Transverse colon (tissue), 4 donors: ENCODE measurements at places on chromosomes 11 and 22. TPM values are rescaled to one million over a fixed set of nuclear protein-coding genes. Genes with fewer than 3 reads are reported as not detected.

Gene C2CD3
- total RNA-seq: 52.5 TPM

Gene MS4A6E
- total RNA-seq: not detected

Gene MTA2
- 42.0 TPM for total RNA-seq

Gene FOLR2
- total RNA-seq: 8.6 TPM

Gene CCND1
- 50.3 TPM for total RNA-seq

Gene KDELR3
- total RNA-seq: 5.6 TPM

Gene LRP4
- 12.4 TPM for total RNA-seq

Gene EMID1
- total RNA-seq: 0.68 TPM

Gene KLHDC7B
- total RNA-seq: 0.32 TPM

Gene CTSC
- total RNA-seq: 91.5 TPM

Gene HIKESHI
- 18.7 TPM for total RNA-seq

Gene B4GALNT4
- not detected for total RNA-seq

Gene ANO5
- total RNA-seq: 2.0 TPM

Gene SEPTIN5
- total RNA-seq: 2.5 TPM

Gene SLC17A6
- total RNA-seq: not detected

Gene PIWIL4
- total RNA-seq: 6.7 TPM

Gene APOL1
- total RNA-seq: 18.3 TPM

DNA sequence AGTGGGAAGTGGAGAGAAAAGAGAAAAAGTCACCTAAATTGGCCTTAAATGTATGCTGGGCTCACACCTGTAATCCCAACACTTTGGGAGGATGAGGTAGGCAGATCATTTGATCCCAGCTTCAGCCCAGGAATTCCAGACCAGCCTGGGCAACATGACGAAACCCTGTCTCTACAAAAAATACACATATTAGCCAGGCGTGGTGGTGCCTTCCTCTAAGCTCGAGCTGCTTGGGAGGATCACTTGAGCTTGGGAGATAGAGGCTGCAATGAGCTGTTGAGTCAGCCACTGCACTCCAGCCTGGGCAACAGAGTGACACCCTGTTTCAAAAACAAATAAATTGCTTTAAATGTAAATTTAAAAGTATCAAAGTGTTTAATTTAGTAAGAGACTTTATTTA is 3.9 kb downstream of the CBL start:
- no peak for DNase-seq

- DNase-seq: no peak
These were observed 6.0 kb upstream of the DERL3 start for GRCh38 chr22:23844739-23845202.

DNA sequence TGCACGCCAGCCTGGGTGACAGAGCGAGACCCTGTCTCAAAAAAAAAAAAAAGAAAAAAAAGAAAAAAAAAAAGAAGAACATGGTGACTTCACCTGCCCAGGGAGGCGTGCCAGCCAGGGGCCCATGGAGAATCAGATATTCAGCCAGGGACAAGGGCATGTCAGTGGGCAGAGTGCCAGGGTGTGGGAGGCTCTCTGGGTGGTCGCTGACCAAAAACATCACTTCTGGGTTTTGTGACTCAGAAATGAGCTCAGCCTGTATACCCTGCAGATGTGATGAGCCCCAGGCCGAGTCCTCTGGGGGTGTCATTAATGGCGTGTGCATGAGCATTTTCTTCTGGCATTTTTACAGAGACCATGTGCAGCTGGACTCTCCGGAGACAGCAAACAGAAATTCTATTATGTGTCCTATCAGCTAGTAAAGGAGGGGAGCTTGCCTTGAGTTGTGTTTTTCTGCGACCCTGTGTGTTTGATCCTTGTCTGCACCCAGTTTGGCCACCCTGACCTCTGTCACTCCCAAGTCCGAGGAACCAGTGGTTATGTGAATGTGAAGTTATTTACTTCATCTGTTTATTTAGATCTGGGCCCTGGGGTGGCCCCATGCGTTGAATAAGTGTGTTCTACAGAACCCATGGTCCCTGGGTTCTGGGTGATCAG is 53.6 kb downstream of the BCR start:
- DNase-seq: no peak

- peak; percentile 62 for DNase-seq
These were observed 1.6 kb downstream of the SPON1 start for GRCh38 chr11:13963949-13964770.

GRCh38 chr11:102293873-102294601 is 23.2 kb upstream of the BIRC3 start:
- DNase-seq: no peak

DNA sequence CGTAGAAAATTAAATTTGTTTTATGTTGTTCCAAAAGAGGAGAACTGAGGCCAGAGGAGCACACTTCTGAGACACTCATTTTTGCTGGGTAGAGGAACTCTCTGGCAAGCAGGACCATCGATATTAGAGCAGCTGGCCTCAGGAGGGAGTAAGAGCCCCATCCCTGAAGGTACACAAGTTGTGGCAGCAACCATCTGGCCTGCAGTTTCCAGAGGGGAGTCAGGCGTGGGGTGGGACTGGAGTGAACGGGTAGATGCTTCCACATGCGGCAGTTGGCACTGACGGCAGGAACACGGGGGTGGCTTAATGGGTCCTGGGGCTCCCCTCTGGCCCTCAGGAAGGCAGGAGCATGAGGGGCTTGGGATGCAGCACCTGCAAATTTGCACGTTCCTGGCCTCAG is 13.2 kb upstream of the SSTR3 start:
- peak; percentile 35 for DNase-seq

DNA sequence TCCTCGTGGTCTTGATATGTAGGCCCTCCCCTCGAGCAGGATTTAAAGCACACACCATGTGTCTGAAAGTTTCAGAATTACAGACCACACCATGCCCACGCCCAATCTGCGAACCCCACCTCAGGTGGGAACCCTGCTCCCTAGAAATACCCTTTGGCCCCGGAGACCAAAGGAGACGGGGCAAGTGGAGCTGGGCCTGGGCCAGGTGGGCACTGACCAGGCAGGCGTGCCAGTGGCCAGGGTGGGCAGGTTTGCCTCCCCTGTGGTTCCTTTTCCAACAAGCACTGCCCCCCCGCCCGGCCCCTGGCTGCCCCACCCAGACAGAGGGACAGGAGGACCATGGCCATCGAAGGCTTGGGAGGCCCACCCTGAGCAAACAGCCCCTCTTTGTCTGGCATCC is 400.4 kb downstream of the TBC1D22A start:
- DNase-seq: peak; percentile 3

- no peak for DNase-seq
These were observed 41.2 kb downstream of the PDE2A start for GRCh38 chr11:72633068-72633467.

DNA sequence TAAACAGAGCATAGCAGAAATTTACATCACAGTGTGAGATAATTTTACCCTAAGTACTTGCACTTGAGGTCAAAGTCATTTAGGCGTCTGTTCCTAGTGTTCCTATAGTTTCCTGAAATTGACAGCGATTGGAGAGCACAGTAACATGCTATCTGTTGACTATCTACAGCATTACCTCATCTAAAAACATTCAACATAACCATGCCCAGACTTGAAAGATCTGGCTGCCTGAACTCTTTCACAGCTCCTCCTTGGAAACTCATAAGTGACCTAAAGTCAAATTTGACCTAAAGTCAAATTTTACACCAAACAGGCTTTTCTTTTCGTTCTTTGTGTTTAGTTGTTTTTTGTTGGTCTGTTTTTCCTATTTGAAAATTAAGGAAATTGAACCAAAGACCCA is 233.8 kb upstream of the UBASH3B start:
- no peak for DNase-seq

DNA sequence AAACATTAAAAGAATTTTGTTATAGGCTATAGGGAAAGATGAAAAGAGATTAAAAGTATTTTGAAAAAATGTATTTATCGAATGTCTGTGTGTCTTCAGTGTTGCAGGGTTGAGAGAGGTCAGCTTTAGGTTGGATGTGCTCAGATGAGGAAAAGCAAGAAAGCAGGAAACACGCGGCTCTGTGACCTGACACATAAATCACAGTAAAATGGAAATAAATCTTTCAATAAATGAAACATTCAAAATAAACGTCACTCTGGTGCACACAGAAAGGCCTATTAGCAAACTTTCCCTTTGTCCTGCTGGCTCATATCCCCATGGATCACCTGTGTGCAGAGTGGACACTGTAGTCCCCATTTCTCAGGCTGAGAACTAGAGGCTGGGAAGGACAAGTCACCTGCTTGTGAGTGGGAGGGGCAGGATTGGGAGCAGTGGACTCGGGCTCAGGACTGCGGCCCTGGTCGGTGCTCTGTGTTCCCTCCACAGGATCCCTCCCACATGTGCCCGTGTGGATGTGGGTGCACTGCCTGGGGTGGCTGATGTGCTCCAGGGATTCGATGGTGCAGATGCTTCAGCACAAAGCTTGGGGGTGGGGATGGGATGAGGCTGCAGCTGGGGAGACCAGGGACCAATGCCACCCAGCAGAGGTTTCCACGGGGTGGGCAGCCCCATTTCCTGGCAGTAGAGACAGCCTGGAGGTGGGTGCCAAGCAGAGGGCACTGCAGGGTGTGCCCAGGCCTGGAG is 96.0 kb upstream of the IGLL5 start:
- DNase-seq: no peak

- DNase-seq: no peak
These were observed 26.9 kb downstream of the TAB1 start for GRCh38 chr22:39426380-39427043.

DNA sequence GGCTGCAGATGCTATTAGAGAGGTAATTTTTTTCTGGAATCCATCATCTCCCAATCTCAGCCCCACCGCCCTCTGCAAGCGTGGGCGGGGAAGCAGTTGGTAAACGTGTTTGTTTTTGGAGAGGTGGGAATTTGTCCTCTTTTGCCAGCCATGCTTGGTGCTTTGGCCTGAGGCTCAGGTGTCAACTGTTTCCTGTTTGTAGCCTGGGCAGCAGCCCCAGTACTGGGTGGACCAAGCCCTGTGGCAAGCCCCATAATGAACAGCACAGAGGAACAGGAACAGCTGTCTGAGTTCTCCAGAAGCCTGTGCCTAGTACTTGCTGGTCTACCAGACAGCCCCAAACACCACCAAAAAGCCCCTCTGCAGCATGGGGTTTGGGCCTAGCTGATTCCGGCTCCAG is 39.6 kb downstream of the POU2F3 start:
- DNase-seq: no peak

DNA sequence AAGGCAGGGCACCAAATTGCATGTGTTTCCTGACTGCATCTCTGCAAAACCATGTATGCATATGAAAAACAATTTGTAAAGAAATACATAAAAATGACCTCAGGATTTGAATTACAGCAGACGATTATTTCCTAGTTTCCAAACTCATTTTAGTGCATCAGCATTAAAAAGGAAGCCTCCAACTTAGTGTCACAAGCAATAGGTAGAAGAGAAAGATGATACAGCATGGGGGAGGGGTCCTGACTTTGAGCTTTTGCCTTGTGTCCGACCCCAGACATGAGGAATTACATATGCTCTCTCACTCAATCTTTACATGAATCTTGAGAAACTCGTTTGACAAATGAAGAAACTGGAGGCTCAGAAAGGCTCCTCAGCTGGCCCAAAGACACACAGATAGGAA is 294.6 kb upstream of the NARS2 start:
- DNase-seq: no peak

DNA sequence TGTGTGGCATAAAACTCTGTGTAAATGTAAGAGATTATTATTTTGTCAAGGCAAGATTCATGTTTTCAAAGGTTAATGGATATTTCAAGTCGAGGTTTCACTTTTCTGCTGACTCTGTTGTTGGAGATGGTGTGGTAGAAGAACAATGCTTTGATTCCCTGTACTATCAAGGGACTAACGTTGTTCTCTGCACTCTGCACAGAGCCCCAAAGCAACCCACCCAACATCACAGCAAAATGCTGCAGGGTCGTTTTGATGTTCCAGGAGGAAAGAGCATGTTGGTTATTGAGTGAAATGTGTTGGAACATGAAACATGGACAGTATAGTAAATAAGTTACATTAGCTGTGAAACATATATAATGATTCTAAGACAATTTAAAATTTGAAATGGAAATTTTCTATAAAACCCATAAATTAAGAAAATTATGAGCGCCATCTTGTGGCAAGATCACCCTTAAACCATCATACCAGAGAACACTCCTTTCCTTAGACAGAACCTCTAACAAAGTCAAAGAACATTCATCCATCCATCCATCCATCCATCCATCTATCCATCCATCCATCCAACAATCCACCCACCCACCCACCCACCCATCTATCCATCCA is 164.4 kb upstream of the ZBED5 start:
- no peak for DNase-seq

DNA sequence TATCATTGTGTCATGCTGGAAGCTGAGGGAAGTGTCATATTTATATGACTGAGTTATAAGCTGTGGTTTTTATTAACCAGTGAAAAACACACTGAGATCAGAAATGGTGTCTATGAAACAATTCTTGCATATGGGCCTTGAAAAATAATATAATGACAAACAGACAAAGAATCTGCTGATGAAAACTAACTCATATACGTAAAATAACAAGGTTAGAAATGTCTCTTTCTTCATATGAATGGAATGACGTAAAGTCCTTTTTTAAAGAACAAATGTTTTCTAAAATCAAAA is 48.8 kb upstream of the PHF21B start:
- no peak for DNase-seq

DNA sequence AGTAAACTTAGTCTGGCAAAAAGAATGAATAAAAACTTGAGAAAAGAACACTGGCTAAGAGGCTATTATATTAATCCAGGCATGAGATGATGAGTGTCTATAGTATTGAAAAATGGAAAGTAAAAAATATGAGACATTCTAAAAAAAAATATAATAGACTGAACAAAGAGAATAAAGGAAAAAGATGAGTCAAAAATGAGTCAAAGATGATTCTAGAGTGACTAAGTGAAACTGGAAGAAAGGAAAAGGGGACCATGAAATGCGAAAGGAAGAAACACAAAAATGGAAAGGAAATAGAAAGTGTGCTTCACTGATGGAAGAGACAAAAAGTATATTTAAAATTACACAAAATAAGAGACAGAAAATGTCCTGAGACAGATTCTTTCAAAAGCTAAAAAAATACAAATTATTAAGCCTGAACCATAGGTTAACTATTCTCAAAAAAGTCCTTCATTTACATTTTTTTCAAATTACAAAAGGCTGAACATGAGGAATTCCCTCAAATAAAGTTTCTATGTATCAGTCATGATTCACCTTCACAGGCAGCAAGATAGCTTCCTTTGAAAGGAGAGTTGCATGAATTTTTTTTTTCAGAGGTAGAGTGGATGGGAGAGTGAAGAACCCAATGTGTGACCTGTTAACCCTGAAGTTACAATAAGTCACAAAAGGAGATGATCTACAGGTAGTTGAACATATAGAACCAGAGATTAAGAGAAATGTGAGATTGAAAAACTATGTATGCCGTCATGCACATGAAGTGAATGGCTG is 75.2 kb downstream of the EIF3M start:
- no peak for DNase-seq

- peak; percentile 84 for DNase-seq
These were observed 45.7 kb downstream of the TXN2 start for GRCh38 chr22:36435516-36436415.

- no peak for DNase-seq
These were observed 58.3 kb downstream of the LRRC32 start for GRCh38 chr11:76612226-76612625.

- no peak for DNase-seq
These were observed 33.9 kb downstream of the FLRT1 start for GRCh38 chr11:64069401-64070313.
